ENCODE measurements at places on chromosomes 16 and 17.

- H3K27ac ChIP-seq = no peak overlapping the region
- H3K36me3 ChIP-seq = no peaks in the 10 kb centered on the region
- H3K4me1 ChIP-seq = no peaks in the 10 kb centered on the region
- H3K4me3 ChIP-seq = no peak overlapping the region
- no peaks in the 10 kb centered on the region for H3K27me3 ChIP-seq
- DNase-seq = no peak
Measured at GRCh38 chr16:13958474-13958873, 38.5 kb downstream of the ERCC4 start.

DNA sequence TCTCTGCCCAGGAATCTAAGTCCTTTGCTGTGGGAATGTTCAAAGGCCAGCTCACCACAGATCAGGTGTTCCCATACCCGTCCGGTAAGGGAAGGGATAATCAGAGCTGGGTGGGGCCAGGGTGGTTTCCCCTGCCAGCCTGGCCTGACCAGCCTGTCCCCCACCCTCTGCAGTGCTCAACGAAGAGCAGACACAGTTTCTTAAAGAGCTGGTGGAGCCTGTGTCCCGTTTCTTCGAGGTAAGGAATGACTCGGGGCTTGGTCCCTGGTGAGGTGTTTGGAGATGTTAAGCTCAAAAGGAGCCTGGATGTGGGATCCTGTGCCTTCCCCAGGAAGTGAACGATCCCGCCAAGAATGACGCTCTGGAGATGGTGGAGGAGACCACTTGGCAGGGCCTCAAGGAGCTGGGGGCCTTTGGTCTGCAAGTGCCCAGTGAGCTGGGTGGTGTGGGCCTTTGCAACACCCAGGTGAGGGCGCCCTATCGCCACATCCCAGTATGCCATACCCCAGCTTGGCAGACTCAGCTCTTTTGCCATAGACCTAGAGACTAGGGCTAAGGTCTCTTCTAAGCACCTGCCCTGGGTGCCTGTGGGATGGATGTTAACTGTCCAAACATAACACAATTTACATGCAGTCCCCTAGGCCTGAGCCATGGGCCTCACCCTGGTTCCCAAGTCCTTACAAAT, 997 bp downstream of the ACADVL start:
- peaks cover 18% of the 10 kb centered on the region for H3K4me1 ChIP-seq
- H3K36me3 ChIP-seq = peaks cover 32% of the 10 kb centered on the region
- H3K27ac ChIP-seq = peak overlapping the region; percentile 28
- peak overlapping the region; percentile 80 for H3K4me3 ChIP-seq

- no peak overlapping the region for H3K4me3 ChIP-seq
- H3K27me3 ChIP-seq = no peaks in the 10 kb centered on the region
- DNase-seq = peak; percentile 8
- H3K27ac ChIP-seq = no peak overlapping the region
- no peaks in the 10 kb centered on the region for H3K4me1 ChIP-seq
- no peaks in the 10 kb centered on the region for H3K36me3 ChIP-seq
Measured at GRCh38 chr17:74089869-74090464, 113.5 kb upstream of the RPL38 start.

GRCh38 chr17:59433586-59433985, 102.1 kb downstream of the YPEL2 start:
- H3K27ac ChIP-seq = no peak overlapping the region
- no peaks in the 10 kb centered on the region for H3K36me3 ChIP-seq
- no peaks in the 10 kb centered on the region for H3K27me3 ChIP-seq
- DNase-seq = no peak
- H3K4me1 ChIP-seq = peaks cover 14% of the 10 kb centered on the region

- H3K4me3 ChIP-seq = no peak overlapping the region
- DNase-seq = no peak
- H3K27ac ChIP-seq = no peak overlapping the region
- H3K27me3 ChIP-seq = peaks cover 43% of the 10 kb centered on the region
- peaks cover 15% of the 10 kb centered on the region for H3K4me1 ChIP-seq
- no peaks in the 10 kb centered on the region for H3K36me3 ChIP-seq
Measured at GRCh38 chr16:89197633-89198416, 2.5 kb downstream of the SLC22A31 start.

DNA sequence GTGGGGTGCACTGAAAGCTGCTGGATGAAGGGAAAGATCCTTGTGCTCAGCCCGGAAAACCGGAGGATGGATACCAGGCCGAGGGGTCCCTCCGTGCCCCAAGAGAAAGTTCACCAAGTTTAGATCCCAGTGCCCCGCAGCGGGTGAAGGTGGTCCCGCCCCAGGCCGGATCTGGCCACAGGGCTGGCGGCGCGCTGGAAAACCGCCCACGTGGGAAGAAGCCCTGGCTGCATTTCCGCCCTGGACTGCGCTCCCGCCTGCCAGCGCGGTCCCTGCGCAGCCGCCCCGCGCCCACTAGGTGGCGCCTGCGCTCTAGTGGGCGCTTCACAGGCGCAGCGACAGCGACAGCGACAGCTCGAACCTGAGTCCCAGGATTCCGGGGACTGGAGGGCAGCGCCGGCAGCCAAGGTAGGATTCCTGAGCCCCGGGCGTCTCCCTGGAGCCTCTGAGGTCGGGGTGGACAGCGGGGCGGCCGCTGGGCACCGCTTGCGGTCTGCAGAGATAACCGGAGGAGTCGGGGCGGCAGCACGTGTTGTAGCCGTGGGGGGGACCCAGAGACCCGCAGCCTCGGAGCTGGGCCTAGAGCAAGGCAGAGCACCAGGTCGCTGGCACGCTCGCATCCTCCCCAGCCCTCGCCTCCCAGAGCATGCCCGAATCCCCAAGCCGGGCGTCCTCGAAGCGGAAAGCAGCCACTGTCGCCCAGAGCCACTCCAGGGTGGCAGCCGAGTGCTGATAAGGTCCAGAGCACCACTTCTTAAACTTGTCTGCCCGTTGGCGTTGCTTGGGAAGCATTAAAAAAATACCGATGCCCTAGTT, at the start of gene CHD9:
TSS of gene CHD9 (plus strand) at position 322 of the 816 bp plus-strand sequence. CDS start 101,099 bp downstream, outside the sequence.
- peak within 1 kb of the TSS; percentile 82 for H3K4me3 ChIP-seq
- peak within 1 kb of the TSS; percentile 82 for H3K27ac ChIP-seq
- H3K27me3 ChIP-seq = no peaks in the 10 kb centered on the region

DNA sequence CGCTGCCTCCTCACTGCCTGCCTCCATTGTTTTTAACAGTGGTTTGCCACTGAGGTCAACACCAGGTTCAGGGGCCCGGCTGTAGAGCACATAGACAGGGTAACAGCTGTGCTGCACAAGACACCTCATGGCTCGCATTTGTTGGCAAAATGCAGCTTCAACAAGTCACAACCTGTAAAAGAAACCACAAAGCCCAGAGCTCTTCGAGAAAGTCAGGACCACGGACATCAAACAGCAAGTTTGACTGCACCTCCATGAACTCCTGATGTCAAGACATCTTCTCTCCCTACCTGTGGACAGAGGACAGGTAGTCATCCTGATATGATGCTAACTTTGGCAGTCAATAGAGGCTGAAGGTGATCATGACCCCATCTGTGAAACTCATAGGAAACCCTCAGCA, 142.4 kb upstream of the SOX9 start:
- no peaks in the 10 kb centered on the region for H3K36me3 ChIP-seq
- H3K4me3 ChIP-seq = no peak overlapping the region
- no peaks in the 10 kb centered on the region for H3K4me1 ChIP-seq
- no peak overlapping the region for H3K27ac ChIP-seq
- no peaks in the 10 kb centered on the region for H3K27me3 ChIP-seq
- DNase-seq = no peak

DNA sequence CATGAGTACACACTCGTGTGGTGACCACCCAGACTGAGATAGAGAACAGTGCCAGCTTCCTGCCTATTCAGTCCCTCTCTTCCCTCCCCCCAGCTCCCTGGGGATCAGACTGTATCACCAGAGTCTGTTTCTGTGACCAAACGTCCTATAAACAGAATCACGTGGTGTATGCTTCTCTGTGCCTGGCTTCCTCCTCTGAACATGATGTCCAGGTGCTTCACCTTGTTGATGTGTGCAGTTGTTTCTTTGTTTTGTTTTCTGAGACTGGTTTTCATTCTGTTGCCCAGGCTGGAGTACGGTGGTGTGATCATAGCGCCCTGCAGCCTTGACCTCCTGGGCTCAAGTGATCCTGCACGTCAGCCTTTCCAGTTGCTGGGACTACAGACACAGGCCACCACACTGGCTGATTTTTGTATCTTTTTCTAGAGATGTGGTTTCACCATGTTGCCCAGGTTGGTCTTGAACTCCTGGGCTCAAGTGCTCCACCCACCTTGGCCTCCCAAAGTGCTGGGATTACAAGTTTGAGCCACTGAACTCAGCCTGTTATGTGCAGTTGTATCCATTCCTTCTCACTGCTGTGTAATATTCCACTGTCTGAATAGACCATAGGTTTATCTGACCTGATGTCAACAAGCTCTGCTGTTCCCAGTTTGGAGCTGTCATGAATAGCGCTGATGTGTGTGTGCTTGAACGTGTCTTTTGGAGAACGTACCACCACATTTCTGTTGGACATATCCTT, 28.9 kb upstream of the PRM1 start:
- H3K36me3 ChIP-seq = no peaks in the 10 kb centered on the region
- H3K27me3 ChIP-seq = no peaks in the 10 kb centered on the region
- peak; percentile 84 for DNase-seq
- H3K27ac ChIP-seq = peak overlapping the region; percentile 91
- peaks cover 75% of the 10 kb centered on the region for H3K4me1 ChIP-seq

- H3K4me3 ChIP-seq = no peak overlapping the region
- no peaks in the 10 kb centered on the region for H3K36me3 ChIP-seq
- H3K27me3 ChIP-seq = no peaks in the 10 kb centered on the region
Measured at GRCh38 chr17:28540231-28540630, 12.2 kb downstream of the UNC119 start.

GRCh38 chr17:77779711-77780539, 178.6 kb upstream of the TNRC6C start:
- no peak for DNase-seq
- no peaks in the 10 kb centered on the region for H3K4me1 ChIP-seq
- no peak overlapping the region for H3K4me3 ChIP-seq
- no peaks in the 10 kb centered on the region for H3K36me3 ChIP-seq

- H3K4me3 ChIP-seq = no peak overlapping the region
- H3K36me3 ChIP-seq = no peaks in the 10 kb centered on the region
- no peak overlapping the region for H3K27ac ChIP-seq
Measured at GRCh38 chr17:40949418-40949817, 12.0 kb upstream of the KRT23 start.

DNA sequence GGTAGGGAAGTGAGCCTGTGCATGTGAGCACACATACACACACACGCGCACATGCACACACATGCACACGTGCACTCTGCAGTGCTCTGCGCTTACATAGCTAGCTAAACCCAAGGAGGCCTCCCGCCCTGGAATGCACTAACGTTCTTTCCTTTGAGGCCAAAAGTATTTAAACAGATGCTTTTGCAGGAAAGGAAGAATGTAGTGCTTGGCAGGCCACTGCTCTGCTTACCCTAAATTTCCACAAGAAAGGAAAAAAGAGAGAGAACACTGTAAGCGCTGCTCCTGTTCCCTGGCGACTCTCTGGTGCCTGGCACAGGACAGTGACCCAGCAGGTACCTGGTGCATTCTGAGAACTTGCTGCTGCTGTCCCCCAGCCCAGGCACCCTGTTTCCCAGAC, 31.3 kb upstream of the MRPS23 start:
- H3K4me3 ChIP-seq = no peak overlapping the region
- no peak overlapping the region for H3K27ac ChIP-seq
- DNase-seq = no peak
- H3K4me1 ChIP-seq = no peaks in the 10 kb centered on the region

GRCh38 chr16:13766334-13766733, 153.6 kb upstream of the ERCC4 start:
- H3K27ac ChIP-seq = no peak overlapping the region
- no peaks in the 10 kb centered on the region for H3K36me3 ChIP-seq
- H3K4me1 ChIP-seq = no peaks in the 10 kb centered on the region
- no peaks in the 10 kb centered on the region for H3K27me3 ChIP-seq
- no peak for DNase-seq

DNA sequence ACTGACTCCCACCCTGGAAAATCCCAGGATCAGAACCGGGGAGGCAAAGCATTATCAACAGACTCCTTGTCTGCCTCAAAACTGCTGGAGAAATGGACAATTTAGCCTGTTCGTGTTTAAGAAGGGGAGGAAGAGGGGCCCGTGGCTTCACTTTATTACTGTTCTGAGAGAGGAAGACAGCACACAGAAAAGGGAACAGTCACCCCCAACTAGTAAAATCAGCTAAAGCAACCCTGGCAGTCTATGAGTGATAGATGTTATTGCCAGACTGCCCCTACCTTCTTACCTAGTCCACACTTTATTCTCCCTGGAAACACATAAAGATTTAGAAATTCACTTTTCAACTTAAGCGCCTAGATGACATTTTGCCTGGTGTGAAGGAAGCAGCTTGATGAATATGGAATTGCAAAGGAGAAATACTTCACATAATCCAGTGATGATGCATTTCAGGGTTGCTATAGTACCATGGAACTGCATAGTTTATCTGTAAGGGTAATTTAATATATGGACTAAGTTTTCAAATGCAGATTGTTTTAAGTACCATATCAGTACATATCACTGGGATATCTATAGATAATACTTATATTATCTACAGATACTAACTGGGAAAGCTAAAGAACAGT, 36.9 kb upstream of the TRAP1 start:
- H3K27me3 ChIP-seq = no peaks in the 10 kb centered on the region
- no peak overlapping the region for H3K4me3 ChIP-seq
- H3K36me3 ChIP-seq = peaks cover 4% of the 10 kb centered on the region

DNA sequence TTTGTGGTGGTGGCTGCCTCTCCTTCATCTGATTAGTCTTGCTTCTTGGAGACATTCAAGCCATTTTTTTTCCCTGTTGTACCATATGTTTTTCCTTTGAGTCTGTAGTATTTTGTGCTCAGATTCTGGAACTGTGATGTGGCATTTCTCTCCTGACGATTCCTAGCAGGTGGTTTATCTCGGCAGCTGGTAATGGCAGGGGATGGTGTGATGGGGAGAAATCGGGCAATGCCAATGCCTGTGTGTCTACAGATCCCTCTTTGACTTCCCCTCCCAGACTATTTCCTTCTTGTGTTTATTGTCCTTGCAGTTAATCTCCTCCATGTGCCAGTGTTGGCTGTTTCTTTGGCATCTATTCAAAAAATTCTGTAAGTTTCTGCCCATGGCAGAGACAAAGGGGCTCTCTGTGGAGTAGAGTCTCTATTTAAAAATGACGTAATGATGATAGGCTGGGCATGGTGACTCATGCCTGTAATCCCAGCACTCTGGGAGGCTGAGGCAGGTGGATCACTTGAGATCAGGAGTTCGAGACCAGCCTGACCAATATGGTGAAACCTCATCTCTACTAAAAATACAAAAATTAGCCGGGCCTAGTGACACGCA, 90.2 kb upstream of the ERCC4 start:
- no peaks in the 10 kb centered on the region for H3K27me3 ChIP-seq
- DNase-seq = no peak

GRCh38 chr16:16154281-16154951, 68.9 kb downstream of the ABCC6 start:
- no peak for DNase-seq
- H3K27ac ChIP-seq = no peak overlapping the region
- H3K36me3 ChIP-seq = no peaks in the 10 kb centered on the region
- no peak overlapping the region for H3K4me3 ChIP-seq
- H3K4me1 ChIP-seq = no peaks in the 10 kb centered on the region

- no peak overlapping the region for H3K27ac ChIP-seq
- no peaks in the 10 kb centered on the region for H3K4me1 ChIP-seq
- no peak overlapping the region for H3K4me3 ChIP-seq
- H3K36me3 ChIP-seq = no peaks in the 10 kb centered on the region
- H3K27me3 ChIP-seq = no peaks in the 10 kb centered on the region
Measured at GRCh38 chr17:79420318-79421243, 190.3 kb downstream of the RBFOX3 start.

- peaks cover 54% of the 10 kb centered on the region for H3K27me3 ChIP-seq
- H3K4me1 ChIP-seq = peaks cover 13% of the 10 kb centered on the region
Measured at GRCh38 chr16:709566-710499, 4.2 kb upstream of the FBXL16 start.
